Mesendoderm (in vitro differentiated cells): ENCODE measurements at places on chromosomes 12 and 14.

GRCh38 chr14:68779761-68780323 lies 13.0 kb downstream of the ZFP36L1 start:
- DNase-seq = no peak

- DNase-seq = no peak
Observed at GRCh38 chr14:52110441-52111086, 41.7 kb upstream of the NID2 start.

DNA sequence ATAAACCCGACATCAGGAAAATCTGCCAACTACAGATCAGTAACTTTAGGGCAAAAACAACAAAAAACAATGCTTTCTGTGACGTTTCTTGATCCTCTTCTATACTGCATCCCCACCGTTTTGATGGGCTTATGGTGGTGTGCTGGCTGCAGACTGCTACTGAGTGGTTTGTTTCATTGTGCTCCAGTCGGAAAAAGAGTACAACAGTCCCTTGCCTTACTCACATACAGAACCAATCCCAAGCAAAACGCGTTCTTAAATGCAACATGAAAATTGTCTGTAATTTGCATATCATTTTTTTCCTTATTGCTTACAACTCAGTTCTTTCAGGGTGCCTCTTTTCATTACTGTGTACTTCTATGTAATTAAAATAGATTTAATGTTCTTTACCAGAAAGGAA lies 2.3 kb downstream of the ETV6 start:
- DNase-seq = no peak

DNA sequence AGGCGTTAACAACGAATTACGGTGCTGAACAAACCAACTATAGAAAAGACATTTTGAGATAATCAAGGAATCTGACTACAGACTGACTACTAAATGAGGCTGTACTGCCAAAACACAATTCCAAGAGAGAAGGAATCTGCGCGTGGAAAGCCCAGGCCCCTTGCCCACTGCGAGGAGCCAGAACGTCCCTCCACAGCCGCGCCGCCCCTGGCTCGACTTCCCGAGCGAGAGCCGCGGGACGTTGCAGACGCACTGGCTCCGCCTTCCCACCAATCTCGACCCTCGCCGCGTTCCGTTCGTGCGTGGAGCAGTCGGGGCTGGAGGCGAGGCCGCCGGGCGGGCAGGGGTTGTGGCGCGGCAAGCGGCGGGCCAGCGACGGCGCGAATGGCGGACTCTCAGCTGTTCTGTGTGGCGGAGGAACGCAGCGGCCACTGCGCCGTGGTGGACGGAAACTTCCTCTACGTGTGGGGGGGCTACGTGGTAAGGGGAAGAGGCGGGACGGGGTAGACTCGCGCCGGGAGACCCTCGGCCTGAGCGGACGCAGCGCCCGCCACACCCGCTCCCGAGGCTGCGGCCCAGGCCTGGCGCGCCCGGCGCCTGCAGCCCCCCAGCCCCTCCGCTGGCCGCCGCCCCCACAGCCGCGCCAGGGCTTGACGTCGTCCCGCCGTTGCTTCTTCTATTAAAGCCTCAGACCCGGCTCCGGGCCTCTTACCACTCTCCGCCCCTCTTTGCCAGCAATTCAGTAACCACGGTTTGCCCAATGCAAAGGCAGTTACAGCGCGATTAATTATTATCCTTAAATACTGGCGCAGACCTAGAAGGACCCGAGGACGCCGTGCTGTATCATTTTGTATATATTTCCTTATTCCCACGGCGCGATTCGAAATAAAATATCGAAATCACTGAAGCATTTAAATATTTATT lies at the start of gene KLHDC1:
KLHDC1 (plus strand) TSS at position 310 of the 924 bp plus-strand sequence; CDS start at position 385, 75 bp downstream.
- DNase-seq = peak; percentile 84

DNA sequence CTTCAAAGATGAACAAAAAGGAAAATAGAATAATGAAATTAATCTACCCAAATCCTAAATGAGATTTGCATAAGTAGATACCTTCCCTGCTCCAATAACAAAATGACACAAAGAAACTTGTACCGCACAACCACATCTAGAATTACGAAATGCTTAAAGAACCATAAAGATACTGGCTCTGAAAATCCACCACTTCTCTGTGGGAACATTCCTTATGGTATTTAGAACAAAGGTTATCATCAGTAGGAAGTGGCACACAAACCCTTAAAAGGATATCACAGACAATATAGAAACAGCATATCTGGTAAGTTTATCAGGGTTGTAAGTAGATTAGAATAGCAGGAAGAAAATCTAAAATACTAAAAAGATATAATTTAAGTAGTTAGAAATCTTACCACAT lies 11.6 kb downstream of the IAPP start:
- peak; percentile 44 for DNase-seq

GRCh38 chr14:45246691-45247090 lies 6.3 kb downstream of the MIS18BP1 start:
- no peak for DNase-seq

DNA sequence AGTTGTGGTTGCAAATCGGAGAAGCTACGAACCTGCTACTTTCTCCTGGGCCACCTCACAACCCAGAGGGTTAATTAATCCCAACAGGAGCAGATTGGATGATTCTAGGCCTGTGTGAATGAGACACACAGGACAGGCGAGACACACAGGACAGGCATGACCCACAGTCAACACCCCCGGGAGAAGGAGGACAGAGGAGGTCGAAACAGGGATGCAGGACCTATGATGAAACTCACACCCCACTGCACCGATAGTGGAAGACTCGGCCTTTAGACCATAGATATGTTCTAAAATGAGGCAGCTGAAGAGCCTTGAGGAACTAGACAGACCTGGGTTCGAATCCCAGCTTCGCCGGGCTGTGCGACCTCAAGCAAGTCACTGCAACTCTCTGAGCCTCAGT lies 11.6 kb downstream of the TMEM119 start:
- no peak for DNase-seq

DNA sequence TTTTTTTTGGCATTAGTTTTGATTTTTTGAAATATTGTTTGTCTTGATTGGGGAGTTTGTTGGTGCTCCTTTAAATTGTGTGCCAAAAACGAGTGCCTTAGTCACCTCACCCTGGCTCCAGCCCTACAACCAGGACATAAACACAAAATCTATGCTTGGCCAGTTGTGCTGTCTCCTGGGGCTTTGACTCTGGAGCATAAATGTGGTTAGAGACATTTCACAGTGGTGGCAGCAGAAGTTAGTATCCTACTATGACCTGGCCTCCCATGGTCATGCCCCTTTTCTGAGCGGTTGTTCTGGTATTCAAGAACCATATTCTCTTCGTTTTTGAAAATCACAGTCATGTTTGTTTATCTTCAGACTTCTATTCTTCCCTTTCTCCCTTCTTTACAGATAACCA lies 70.7 kb upstream of the PSMA6 start:
- no peak for DNase-seq

GRCh38 chr12:65609359-65609771 lies 214.9 kb upstream of the HMGA2 start:
- DNase-seq = peak; percentile 37

DNA sequence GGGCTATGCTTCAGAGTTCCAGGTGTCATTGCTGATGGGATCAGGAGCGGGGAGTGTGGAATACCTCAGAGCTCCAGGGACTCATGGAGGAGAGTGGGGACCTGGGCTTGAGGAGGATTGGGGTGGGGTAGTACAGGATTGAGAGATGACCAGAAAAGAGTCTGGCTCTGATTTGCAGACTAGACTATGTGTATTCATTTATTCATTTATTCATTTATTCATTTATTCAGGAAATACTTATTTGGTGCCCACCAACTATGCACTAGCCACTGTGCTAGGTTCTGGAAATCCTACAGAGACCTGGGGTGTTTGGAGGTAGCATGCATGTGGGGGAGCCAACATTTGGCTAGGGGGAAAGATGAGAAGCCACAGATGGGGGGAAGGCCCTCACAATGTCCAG lies 871 bp upstream of the KRT83 start:
- DNase-seq = no peak

DNA sequence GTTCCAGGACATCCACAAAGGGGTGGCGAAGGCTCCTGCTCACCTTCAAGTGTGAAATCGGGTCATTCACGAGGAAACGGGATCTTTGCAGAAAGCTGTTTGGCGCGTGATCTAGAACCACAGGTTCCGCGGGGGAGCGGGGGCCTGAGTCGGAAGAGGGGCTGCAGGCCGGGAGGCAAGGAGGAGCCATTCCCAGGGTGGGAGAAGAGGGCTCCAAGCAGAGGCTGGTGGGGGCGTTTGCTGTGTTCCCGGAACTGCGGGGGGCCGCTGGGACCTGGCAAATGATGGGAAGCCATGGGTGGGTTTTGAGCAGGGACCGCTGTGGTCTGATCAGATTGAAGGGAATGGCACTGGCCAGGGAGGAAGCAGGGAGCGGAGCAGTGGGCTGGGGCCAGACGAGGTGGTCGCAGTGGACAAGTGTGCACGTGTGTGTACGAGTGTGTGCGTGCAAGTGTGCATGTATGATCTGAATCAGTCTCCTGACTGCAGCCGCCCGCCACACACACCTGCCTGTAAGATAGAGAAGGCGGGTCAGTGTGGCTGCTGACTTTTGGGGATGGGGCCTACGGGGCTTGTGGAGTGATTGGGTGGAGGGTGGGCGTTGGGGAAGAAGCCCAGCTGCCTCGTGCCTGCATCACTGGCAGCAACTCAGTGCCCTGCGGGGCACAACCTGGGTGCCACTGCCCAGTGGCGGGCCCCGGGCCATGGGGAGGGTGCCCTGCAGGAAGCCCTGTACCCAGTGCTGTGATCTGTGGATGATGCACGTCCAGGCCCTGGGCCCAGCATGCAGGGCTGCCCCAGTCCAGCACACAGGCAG lies 141.9 kb downstream of the KIF26A start:
- DNase-seq = no peak

- DNase-seq = no peak
Observed at GRCh38 chr14:57816568-57817284, 49.2 kb downstream of the SLC35F4 start.

DNA sequence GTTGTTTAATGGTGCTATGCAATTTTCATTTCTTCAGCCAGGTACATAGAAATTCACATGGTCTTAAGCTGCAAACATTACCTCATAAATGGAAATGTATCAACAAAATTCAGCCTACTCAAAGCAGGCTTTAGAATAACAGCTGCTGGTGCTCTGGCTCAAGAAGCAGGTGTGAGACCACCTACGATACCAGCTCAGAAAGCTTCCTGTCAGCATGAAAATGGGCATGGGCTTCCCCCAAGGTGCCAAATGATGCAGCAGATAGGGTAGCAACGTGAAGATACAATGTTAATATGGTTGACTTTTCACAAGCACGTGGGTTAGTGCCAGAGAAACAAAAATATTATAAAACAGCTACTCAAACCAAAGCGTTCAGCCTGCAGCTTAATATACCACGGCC lies 343.4 kb upstream of the PRICKLE1 start:
- DNase-seq = peak; percentile 71
